GM23338 (cell line): ENCODE measurements at places on chromosomes 7 and 10. TPM values are rescaled to one million over a fixed set of nuclear protein-coding genes. Genes with fewer than 3 reads are reported as not detected.

DNA sequence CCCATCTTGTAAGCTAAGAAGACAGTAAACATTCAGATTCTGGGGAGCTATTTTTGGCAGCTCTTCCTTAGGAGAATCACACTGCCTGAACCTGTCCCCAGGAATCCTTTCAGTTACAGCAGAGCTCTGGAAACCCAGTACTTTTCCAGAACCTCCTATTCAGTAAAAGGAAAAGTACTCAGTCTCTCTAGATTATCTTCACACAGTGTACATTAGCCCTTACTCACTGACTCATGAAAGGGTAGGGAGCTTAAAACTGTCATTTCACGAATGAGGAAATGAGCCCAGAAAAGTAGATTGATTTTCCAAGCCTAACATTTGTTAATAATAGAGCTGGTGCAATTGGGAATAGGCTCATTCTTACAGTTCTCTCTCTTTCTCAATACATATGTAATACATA, 3.9 kb upstream of the CNNM1 start:
- H3K36me3 ChIP-seq, result no peaks in the 10 kb centered on the region
- H3K27ac ChIP-seq, result no peak overlapping the region
- no peaks in the 10 kb centered on the region for H3K4me1 ChIP-seq

DNA sequence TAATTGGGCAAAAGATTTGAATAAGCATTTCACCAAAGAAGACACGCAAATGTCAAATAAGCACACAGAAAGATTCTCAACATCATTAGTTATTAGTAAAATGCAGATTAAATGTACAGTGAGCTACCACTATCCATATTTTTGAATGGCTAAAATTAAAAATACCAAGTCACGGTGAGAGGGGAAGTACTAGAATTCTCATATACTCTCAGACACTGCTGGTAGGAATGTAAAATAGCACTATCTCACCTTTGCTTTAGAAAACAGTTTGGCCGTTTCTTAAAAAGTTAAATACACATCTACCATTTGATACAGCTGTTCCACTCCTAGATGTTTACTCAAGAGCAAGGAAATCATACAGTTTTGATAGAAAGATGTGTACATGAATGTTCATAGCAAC, 115.8 kb upstream of the CELF2 start:
- H3K4me3 ChIP-seq, result no peak overlapping the region
- H3K4me1 ChIP-seq, result no peaks in the 10 kb centered on the region

DNA sequence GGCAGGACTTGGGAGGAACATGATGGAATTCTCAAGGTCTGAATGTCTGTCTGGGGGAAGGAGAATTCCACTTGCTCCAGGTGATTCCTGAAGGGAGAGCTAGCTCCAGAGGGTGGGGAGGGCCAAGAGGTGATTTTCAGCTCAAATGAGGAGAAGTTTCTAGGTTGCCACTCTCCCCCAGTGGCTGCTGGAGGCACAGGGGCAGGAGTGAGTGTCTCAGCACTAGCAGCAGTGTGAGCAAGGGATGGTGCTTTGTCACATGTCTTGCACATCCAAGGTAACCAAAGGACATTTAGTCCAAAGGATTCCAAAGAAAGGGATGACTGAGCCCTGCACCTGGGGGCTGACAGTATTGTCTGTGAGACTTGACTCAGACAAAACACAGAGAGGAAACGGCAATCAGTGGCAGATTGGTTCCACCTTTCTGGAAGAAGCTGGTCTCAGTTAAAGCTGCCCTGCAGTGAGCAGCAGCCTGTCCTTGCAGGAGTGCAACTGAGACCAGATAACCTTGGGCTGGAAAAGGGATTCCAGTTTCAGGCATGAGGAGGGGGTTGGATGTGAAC, 51.2 kb upstream of the PCBD1 start:
- H3K36me3 ChIP-seq, result no peaks in the 10 kb centered on the region
- H3K4me3 ChIP-seq, result no peak overlapping the region
- no peaks in the 10 kb centered on the region for H3K27me3 ChIP-seq
- no peak for DNase-seq

- no peak overlapping the region for H3K4me3 ChIP-seq
- H3K36me3 ChIP-seq, result no peaks in the 10 kb centered on the region
- H3K4me1 ChIP-seq, result peaks cover 10% of the 10 kb centered on the region
- no peak for DNase-seq
- H3K27me3 ChIP-seq, result no peaks in the 10 kb centered on the region
Observed at GRCh38 chr10:79404690-79405131, 40.7 kb downstream of the ZCCHC24 start.

- no peak overlapping the region for H3K27ac ChIP-seq
- H3K36me3 ChIP-seq, result no peaks in the 10 kb centered on the region
- H3K4me1 ChIP-seq, result no peaks in the 10 kb centered on the region
- no peak overlapping the region for H3K4me3 ChIP-seq
- DNase-seq, result no peak
Observed at GRCh38 chr7:65225422-65226006, 148.1 kb upstream of the ZNF92 start.

DNA sequence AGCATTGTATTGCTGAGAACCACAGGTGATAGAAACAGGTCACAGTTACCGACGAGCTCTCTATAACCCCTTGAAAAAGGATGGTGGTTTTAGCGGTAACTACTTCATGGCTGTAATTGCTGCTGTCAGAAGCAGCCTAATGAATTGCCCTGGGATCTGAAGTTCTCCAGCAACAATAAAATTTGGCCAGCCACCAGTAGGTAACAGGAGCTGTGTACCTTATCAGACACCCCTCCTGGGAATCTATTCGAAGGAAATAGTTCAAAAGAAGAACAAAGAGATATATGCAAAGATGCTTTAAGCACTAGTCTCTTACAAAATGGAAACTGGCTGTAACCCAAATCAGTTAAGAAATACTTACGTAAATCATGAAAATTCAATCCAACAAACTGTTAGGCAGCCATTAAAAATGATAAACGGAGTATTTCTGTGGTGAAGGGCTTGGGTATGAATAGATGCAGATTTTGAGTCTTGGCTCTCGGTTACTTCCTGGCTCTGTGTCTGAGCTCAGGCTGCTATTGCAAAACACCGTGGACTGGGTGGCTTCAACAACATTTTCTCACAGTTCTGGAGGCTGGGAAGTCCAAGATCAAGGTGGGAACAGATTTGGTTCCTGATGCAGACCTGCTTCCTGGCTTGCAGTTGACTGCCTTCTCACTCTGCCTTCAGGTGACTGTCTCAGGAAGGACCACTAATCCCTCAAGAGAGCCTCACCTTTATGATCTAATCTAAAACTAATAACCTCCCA, 1.6 kb downstream of the MSRB2 start:
- no peak overlapping the region for H3K27ac ChIP-seq
- H3K27me3 ChIP-seq, result no peaks in the 10 kb centered on the region
- peaks cover 35% of the 10 kb centered on the region for H3K4me1 ChIP-seq
- no peaks in the 10 kb centered on the region for H3K36me3 ChIP-seq
- peak overlapping the region; percentile 79 for H3K4me3 ChIP-seq

DNA sequence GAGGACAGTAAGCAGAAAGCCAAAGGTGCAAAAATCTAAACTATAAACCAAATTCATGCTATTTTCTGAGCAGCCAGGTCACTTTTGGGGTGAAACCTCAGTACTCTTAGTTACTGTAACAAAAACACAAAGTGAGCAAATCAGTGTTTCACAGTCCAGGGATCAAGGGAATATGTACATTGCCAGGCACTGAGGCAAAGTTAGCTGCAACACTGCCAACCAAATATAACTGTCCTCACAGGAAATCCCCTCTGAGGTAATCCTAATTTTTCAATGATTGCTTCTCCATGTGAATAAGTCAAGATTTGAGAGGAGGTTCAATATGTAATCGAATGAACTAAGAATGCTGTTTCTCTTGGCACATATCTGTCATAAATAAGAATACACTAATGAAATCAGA, 229.7 kb downstream of the TSPAN12 start:
- H3K27me3 ChIP-seq, result no peaks in the 10 kb centered on the region
- H3K4me3 ChIP-seq, result no peak overlapping the region
- peaks cover 7% of the 10 kb centered on the region for H3K4me1 ChIP-seq
- H3K36me3 ChIP-seq, result no peaks in the 10 kb centered on the region
- no peak overlapping the region for H3K27ac ChIP-seq

GRCh38 chr10:14539176-14539575, 208.5 kb upstream of the FRMD4A start:
- H3K27ac ChIP-seq, result no peak overlapping the region
- H3K4me3 ChIP-seq, result no peak overlapping the region
- no peaks in the 10 kb centered on the region for H3K27me3 ChIP-seq
- no peaks in the 10 kb centered on the region for H3K4me1 ChIP-seq
- no peak for DNase-seq

DNA sequence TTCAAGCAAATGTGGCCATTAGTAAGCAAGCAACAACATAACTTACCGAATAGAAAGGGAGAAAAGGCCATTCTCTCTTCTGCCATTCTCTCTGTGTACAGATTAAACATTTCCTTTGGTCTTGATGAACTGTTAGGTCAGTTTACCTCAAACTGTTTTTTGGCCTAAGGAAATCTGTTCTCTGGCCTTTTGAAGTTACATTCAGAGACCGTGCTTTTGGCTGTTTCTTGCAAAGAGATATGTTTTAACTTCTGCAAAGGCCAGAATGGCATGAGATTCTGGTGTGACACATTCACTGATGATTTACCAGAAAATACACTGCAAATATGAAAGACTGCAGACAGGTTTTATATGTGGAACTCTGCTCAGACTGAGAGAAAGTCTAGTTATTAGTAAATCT, 22.2 kb downstream of the AHR start:
- no peaks in the 10 kb centered on the region for H3K27me3 ChIP-seq
- no peaks in the 10 kb centered on the region for H3K36me3 ChIP-seq
- no peak for DNase-seq
- no peak overlapping the region for H3K27ac ChIP-seq
- H3K4me3 ChIP-seq, result no peak overlapping the region

GRCh38 chr7:158702196-158702595, 2.4 kb downstream of the NCAPG2 start:
- peak; percentile 83 for DNase-seq
- H3K4me1 ChIP-seq, result peaks cover 33% of the 10 kb centered on the region
- H3K36me3 ChIP-seq, result peaks cover 35% of the 10 kb centered on the region
- no peaks in the 10 kb centered on the region for H3K27me3 ChIP-seq

GRCh38 chr10:126264102-126265018, 123.9 kb downstream of the ADAM12 start:
- DNase-seq, result no peak
- H3K36me3 ChIP-seq, result no peaks in the 10 kb centered on the region
- no peaks in the 10 kb centered on the region for H3K27me3 ChIP-seq
- H3K4me1 ChIP-seq, result peaks cover 13% of the 10 kb centered on the region
- H3K4me3 ChIP-seq, result no peak overlapping the region
- no peak overlapping the region for H3K27ac ChIP-seq

- no peak overlapping the region for H3K4me3 ChIP-seq
- H3K4me1 ChIP-seq, result peaks cover 12% of the 10 kb centered on the region
- peaks cover 29% of the 10 kb centered on the region for H3K27me3 ChIP-seq
- no peaks in the 10 kb centered on the region for H3K36me3 ChIP-seq
Observed at GRCh38 chr7:4700577-4701235, 18.6 kb downstream of the FOXK1 start.

DNA sequence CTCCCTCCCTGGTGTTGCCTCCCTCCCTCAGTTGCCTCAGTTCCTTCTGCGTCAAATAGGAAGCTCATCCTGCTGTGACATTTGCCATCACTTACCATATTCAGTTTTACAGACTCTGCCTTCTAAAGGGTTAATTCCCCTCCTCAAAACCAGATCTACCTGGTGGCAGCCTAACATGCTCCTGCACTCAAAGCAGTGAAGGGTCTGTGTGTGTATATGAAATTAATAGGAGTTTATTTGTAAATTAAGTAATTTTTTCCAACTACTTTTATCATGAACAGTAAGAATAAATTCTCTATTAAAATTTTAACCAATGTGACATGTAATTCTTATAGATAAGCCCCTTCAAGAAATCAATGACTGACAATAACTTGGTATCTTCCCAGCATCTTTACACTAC, 158.6 kb upstream of the INSYN2A start:
- no peaks in the 10 kb centered on the region for H3K4me1 ChIP-seq
- no peak overlapping the region for H3K4me3 ChIP-seq
- H3K36me3 ChIP-seq, result no peaks in the 10 kb centered on the region
- H3K27me3 ChIP-seq, result no peaks in the 10 kb centered on the region

- H3K4me1 ChIP-seq, result no peaks in the 10 kb centered on the region
- DNase-seq, result peak; percentile 56
- H3K36me3 ChIP-seq, result no peaks in the 10 kb centered on the region
- peak overlapping the region; percentile 70 for H3K4me3 ChIP-seq
- H3K27ac ChIP-seq, result no peak overlapping the region
- H3K27me3 ChIP-seq, result peaks cover 89% of the 10 kb centered on the region
Observed at GRCh38 chr10:91162495-91163268, 57.8 kb upstream of the PCGF5 start.

- H3K4me1 ChIP-seq, result no peaks in the 10 kb centered on the region
- no peak for DNase-seq
- H3K27me3 ChIP-seq, result no peaks in the 10 kb centered on the region
- H3K27ac ChIP-seq, result no peak overlapping the region
- no peaks in the 10 kb centered on the region for H3K36me3 ChIP-seq
- no peak overlapping the region for H3K4me3 ChIP-seq
Observed at GRCh38 chr10:32167450-32167849, 111.2 kb upstream of the KIF5B start.

GRCh38 chr7:156309016-156309620, 331.5 kb upstream of the RNF32 start:
- DNase-seq, result no peak
- H3K27ac ChIP-seq, result no peak overlapping the region
- H3K36me3 ChIP-seq, result no peaks in the 10 kb centered on the region
- no peaks in the 10 kb centered on the region for H3K27me3 ChIP-seq
- no peaks in the 10 kb centered on the region for H3K4me1 ChIP-seq
- no peak overlapping the region for H3K4me3 ChIP-seq

DNA sequence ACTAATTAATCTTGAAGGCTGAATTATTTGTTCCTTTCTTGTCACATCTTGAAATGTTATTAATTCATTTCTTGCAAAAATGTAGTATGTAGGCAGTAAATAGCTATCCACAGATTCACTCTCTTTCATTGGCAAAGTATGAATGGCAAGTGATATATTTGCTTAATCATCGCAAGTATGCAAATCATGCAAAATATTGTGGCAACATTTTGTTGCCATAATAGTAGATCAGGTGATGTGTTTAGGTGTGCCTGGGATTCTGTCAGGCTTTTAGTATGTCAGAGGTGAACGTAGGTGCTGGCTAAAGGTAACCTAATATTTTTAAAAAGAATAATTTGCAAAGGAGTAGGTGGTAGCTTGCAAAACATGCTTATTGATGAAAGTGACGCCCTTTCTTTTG, 5.9 kb downstream of the MAP3K8 start:
- H3K27ac ChIP-seq, result no peak overlapping the region
- DNase-seq, result no peak

GRCh38 chr10:283916-284356, 148.7 kb downstream of the ZMYND11 start:
- DNase-seq, result no peak
- no peaks in the 10 kb centered on the region for H3K36me3 ChIP-seq
- no peak overlapping the region for H3K27ac ChIP-seq
- no peak overlapping the region for H3K4me3 ChIP-seq

WDFY4 gene
- total RNA-seq, result 0.14 TPM in 1 of 2 replicates, not detected in the other

AGR2 gene
- total RNA-seq, result not detected in 2 replicates

ADCY1 gene
- 14.6 and 18.7 TPM in 2 replicates for total RNA-seq

GHRHR gene
- not detected in 2 replicates for total RNA-seq

CCL26 gene
- 3.0 and 6.2 TPM in 2 replicates for total RNA-seq

OR6B1 gene
- not detected in 2 replicates for total RNA-seq

NPSR1 gene
- not detected in 2 replicates for total RNA-seq

MBL2 gene
- total RNA-seq, result not detected in 2 replicates
